ENCODE measurements at places on chromosomes 13 and 19.
A peak's percentile ranks its signal among the peaks of the same experiment; 100 is the strongest.

DNA sequence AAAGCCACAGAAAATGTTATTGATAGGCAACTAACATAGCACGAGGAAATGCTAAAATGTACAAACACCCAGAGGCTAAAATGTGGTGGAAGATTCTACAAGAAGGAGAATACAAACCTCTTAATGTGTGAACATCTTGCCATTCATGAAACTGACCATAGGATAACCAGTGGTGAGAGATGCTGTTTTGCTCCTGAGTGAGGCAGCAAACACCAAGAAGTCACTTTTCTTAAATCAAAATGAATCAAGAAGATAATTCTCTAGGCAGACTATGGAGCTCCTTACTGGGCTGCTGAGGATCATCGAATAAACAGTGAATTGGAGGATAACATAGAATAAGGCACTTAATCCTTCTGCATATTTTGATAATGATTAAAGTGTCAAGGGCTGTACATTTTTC, 375.4 kb upstream of the SLITRK6 start:
- no peak for DNase-seq

DNA sequence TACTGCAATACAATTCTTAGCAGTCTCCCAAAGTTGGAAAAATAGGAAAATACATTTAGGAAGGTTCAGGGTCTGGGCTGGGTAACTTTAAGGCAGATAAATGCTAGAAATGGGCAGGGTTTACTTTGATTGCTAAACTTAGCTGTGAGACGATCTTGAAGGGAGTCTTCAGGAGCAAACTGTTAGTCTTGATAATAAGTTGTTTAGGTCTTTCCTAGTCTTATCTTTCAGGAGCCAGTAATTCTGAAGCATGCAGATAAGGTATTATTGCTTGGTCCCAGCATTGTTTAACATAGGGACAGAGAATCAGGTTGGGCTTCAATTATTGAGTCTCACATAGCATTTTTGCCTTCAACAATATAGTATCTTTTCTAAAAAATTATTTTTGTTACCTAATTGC, 262.4 kb upstream of the MIR17HG start:
- no peak for DNase-seq

DNA sequence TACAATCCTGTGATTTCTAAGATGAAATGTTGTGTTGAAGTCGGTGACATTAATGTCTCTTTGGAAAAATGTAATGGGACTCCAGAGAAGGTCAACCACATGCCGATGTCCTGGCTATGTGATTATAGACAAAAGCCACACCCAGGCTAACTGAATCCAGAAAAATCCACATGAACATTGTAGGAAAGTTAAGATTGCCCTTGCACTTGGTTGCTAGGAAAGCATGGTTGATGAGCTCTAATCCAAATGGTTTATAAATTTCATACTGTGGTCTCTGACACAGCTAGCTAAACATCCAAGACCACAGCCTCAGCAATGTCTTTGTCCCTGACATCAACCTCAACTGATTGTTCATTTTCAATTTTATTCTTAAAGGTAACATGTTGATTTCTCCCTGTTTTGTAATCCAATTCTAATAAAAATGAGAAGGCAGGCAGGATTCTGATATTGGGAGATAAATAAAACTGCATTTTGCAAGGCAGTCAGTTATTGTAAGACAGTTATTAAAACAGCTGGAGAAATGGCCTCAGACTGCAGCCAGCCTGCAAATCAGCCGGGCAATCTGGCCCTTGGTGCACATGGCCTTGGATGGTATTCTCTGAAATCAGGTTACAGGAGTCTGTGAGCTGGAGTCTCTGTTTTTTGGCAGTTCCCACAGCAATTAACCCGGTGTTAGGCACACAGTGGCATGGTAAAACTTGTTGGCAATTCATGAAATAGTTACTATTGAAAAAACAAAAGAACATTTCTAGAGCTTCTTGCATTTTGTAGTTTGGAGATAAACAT, 93.9 kb downstream of the STARD13 start:
- DNase-seq: no peak

DNA sequence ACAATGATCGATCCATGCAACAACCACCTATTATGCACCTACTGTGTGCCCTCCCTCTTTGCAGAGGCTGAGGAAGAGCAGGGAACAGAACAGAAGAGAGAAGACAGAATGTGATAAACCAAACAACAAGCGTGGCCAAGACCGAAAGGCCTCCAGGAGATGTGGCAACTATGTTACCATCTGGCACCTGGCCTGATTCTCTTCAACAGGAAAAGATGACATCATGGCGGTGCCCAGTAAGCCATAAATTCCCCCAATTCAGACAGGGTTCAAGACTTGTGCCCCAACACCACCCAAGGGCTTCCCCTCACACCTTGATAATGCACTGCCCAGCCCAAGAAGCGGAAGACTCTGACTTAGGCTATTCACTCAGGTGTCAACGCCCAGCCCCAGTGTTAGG, 44.3 kb downstream of the SLC7A1 start:
- no peak for DNase-seq

- DNase-seq: no peak
Measured at GRCh38 chr13:79386125-79386826, 19.8 kb downstream of the RBM26 start.

DNA sequence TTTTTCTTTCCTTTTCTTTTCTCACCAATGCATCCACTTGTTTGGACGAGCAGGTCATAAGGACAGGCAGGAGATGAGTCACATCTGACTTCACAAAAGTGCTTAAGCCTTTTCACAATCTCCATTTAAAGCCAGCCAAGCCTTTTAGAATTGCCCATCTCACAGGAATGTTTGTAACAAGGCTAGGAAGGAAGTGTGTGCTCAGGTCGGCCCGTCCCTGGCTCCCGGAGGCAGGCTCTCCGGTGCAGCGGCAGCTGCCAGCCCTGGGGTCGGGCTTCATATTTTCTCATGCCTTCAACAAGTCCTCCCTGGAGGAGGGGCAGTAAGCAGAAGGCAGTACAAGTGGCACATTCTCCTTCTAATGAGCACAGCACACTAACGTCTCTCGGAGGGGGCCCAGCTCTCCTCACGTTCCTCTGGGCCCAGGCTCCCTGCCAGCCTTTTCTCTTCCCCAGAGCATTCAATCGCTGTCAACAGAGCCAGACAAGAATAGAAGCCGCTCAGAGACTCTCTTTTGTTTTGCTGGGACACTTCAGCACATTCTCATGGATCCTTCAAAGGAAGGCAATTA, 180.5 kb downstream of the COL4A1 start:
- peak; percentile 84 for DNase-seq

DNA sequence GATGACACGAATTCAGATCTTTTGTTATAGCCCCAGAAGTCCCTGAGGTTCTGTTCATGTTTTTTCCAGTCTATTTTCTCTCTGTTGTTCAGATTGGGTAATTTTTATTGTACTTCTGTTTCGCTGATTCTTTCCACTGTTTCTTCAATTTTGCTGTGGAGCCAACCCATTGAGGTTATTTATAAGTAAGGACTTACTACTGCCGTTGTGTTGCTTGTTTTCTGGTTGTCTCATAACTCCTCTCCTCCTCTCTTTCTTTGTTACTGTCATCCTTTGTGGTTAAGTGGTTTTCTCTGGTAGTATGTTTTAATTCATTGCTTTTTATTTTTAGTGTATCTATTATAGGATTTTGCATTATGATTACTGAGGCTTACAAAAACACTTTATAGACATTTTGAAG, 48.7 kb upstream of the GAS6 start:
- no peak for DNase-seq

DNA sequence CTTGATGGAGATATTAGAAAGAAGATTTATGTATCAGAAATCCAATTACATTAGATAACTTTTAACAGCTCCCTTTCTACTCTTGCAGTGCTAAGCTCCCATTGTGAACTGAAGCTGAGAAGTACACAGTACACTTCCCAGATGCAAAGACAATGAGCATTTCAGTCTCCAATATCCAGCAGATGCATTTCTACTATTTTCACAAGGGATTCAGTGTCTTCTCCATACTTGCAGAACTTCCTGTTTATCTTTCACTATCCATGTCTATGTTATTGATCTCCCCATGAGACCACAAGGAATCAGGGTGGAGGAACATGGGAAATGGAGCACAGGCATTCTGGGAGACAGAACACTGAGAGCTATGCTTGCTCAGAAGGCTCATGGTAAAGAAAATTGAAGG, 207.5 kb downstream of the ENOX1 start:
- no peak for DNase-seq

DNA sequence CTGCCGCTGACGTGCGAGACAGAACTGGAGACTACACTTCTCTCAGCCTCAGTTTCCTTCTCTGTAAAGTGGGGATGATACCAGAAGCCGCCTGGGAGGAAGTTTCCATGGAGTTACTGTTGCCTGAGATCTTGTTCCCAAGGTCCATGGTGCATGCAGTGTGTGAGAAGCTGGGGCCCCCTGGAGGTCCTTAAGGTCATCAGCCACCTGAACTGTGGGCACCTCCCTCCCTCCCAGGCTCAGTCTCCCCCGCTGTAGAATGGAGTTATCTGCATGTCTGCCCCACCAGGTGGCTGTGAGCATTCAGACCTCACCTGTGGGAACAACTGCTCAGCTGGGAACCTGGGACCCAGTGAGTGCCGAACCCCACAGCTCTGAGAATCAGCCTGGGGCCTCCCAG, 2.7 kb downstream of the CRX start:
- DNase-seq: no peak

- no peak for DNase-seq
Measured at GRCh38 chr13:73633817-73634460, 500.3 kb downstream of the KLF12 start.

- no peak for DNase-seq
Measured at GRCh38 chr13:76687467-76687866, 198.7 kb downstream of the KCTD12 start.

GRCh38 chr13:99151516-99151915, 49.1 kb upstream of the UBAC2 start:
- no peak for DNase-seq

- DNase-seq: no peak
Measured at GRCh38 chr13:41200126-41200525, 5.8 kb upstream of the KBTBD7 start.

- DNase-seq: no peak
Measured at GRCh38 chr19:39795001-39795400, 16.3 kb downstream of the LEUTX start.

DNA sequence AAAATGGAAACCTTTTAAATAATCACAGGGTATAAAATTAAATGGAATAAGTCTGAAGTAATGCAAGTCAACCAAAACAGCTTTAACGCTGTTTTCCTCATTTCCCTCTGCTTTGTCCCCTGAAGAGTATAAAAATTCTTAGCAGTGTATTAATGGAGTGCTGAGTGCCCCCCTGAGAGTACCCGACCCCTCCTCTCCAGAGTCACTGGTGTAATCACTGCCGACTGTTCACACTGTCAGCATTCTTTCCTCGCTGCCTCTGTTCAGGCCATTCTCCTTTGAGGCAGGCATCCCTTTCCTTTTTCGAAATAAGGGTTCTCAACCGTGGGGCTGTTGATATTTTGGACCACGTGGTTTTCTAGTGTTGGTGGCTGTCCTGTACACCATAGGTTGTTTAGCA, 146.9 kb upstream of the SLC10A2 start:
- no peak for DNase-seq

- no peak for DNase-seq
Measured at GRCh38 chr13:45105895-45106294, 14.4 kb upstream of the GTF2F2 start.

GRCh38 chr19:29650772-29651387, 14.4 kb upstream of the PLEKHF1 start:
- DNase-seq: no peak

DNA sequence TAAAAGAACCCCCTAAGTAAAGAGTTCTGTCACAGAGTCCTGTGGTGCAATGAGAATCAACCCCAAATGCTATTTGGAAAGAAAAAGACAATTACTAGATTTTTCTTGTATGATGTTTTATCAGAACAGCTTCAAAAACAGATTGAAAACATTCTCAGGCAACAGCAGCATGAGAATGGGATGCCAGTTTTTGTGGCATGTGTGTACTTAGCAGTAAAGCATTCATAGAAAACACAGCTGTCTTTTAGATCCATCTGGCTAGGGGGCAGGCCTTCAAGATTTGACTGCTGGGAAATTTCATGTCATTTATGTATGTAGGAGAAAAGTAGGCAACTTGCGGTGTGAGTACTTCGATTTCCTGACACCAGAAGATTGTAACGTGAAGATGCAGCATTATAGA, 170.5 kb upstream of the HTR2A start:
- no peak for DNase-seq

GRCh38 chr19:6417713-6418561, 6.7 kb downstream of the KHSRP start:
- no peak for DNase-seq

GRCh38 chr19:16441661-16442162, 30.1 kb downstream of the EPS15L1 start:
- peak; percentile 38 for DNase-seq

DNA sequence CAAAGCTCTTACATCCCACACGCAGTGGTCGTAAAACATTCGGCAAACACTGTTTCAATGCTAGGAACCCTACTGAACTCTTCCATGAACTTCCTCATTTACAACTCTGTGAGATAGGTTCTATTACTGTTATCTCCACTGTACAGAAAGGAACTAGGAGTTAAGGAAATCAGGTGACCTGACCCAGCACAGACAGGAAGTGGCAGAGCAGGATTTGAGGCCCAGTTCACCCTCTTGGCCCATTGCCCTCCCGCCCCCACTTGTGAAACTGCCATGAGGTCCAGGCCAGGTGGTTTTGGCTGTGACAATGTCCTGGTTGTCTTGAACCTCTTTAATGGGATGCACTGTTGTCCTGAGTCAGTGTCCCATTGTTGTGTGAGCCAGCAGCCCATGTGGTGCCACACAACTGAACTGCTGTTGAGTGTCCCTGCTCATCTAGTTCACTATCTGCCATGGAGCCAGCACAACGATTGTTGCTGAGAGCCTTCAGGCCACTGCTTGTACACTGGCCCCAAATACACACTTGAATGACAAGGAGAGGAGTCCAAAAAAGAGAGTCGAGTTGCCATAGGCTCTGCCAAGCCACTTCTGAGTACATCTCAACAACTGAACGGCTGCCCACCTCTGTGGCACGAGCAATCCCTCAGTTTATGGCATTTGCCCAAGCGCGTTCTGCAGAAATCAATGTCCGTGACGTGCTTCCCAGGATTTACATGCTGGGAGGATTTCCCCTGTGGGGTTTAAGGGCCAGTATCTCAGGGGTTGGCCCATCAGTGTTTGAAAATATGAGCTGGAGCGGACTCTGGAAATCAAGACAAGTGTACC, 484.6 kb downstream of the TSHZ3 start:
- DNase-seq: no peak

DNA sequence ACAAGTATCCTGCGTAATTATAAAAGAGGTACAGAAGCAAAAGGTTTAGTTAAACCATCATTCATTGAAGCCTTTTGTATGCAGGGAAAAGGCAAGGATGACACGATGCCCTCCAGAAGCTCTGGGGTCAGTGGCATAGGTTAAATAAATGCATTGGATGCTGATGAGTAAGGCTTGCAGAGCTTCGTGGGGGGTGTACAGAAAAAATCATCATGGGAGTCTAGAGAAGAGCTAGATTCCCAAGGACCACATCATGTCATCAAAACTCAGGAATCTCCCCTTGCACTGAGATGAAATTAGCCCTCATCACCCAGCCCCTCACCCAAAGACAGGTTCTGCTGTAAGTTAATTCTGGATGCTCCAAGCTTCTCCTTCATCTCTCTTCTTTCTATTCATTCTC, 8.3 kb downstream of the FPR1 start:
- DNase-seq: no peak

Data from neuronal stem cell (in vitro differentiated cells).